ENCODE measurements at places on chromosomes 2 and 18. TPM values are rescaled to one million over a fixed set of nuclear protein-coding genes. Genes with fewer than 3 reads are reported as not detected.

Gene DLGAP1
- 0.67 TPM for total RNA-seq

Gene VIL1
- total RNA-seq, result not detected

Gene SEPTIN10
- 5.7 TPM for total RNA-seq

Gene CCL20
- 2.6 TPM for total RNA-seq

Gene IGFBP5
- total RNA-seq, result not detected

Gene KCNS3
- total RNA-seq, result not detected

Gene UGT1A10
- total RNA-seq, result not detected

Gene MC5R
- not detected for total RNA-seq

DNA sequence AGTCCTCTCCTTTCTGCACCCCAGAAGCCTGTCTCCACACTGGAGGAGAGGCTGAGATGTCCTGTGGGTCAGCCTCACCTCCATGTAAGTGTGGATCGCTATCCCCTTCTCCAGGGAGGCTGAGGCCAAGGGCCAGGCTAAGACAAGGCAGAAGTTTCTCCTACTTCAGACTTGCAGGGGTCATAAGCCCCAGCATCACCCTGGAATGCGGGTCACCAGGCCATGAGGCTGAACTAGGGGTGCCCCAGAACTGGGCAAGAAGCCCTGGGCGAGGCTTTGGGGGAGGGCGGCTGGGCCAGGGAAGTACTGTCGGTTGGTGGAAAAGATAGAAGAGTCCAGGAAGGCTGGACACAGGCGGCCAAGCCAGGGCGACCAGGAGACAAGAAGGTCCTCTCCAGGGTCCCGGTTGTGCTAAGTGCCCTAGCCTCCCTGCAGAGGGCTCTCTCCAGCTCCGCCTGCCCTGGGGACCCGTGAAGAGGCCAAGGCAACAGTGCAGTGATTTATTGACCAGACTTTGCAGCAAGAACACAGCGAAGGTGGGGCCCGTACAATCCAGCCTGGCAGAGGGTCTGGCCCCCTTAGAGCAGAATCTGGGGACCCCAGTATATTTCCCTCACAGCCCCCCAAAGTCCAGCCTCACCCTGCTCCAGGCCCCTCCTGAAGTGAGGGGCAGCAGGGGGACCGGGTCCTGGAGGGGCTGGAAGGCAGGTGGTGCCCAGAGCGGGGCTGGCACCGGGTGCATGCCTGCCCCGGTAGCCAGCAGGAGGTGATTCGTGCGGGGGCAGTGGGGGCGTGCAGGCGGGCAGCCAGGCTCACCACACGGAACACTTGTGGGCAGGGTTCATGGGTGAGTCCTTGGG lies 8.1 kb downstream of the ECEL1 start:
- H3K4me1 ChIP-seq, result no peaks in the 10 kb centered on the region
- no peak overlapping the region for H3K4me3 ChIP-seq
- DNase-seq, result no peak
- H3K27me3 ChIP-seq, result no peaks in the 10 kb centered on the region
- no peaks in the 10 kb centered on the region for H3K36me3 ChIP-seq
- no peak overlapping the region for H3K27ac ChIP-seq

DNA sequence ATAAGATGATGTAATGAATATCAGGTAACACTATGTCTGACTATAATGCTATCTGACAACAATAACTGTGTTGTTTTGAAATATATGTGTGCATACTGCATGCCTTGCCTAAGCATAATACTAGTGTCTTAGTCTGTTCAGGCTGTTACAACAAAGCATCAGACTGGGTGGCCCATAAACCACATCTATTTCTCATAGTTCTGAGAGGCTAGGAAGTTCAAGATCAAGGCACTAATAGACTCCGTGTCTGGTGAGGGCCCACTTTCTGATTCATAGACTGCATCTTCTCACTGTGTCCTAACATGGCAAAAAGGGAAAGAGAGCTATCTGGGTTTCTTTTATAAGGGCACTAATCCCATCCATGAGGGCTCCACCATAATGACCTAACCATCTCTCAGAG lies 80.1 kb downstream of the SUCLG1 start:
- no peaks in the 10 kb centered on the region for H3K4me1 ChIP-seq
- DNase-seq, result no peak
- H3K27ac ChIP-seq, result no peak overlapping the region
- H3K27me3 ChIP-seq, result no peaks in the 10 kb centered on the region
- no peak overlapping the region for H3K4me3 ChIP-seq
- H3K36me3 ChIP-seq, result no peaks in the 10 kb centered on the region

DNA sequence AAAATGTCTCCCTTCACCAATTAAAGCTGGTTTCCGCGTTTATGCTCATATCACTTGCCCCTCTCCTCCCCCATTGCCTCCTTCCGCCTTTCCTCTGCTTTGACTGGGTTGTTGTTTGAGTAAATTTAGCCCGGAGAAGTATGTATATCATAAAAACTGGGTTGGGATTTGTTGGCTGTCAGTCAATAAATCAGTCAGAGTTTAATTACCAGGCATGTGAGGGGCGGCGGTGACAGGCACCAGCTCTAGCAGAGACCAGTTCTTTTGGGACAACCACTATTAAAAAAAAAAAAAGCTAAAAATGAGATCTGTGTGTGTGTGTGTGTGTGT lies 382.4 kb upstream of the SMIM21 start:
- no peak for DNase-seq
- H3K27ac ChIP-seq, result no peak overlapping the region
- H3K36me3 ChIP-seq, result no peaks in the 10 kb centered on the region
- H3K4me1 ChIP-seq, result no peaks in the 10 kb centered on the region

DNA sequence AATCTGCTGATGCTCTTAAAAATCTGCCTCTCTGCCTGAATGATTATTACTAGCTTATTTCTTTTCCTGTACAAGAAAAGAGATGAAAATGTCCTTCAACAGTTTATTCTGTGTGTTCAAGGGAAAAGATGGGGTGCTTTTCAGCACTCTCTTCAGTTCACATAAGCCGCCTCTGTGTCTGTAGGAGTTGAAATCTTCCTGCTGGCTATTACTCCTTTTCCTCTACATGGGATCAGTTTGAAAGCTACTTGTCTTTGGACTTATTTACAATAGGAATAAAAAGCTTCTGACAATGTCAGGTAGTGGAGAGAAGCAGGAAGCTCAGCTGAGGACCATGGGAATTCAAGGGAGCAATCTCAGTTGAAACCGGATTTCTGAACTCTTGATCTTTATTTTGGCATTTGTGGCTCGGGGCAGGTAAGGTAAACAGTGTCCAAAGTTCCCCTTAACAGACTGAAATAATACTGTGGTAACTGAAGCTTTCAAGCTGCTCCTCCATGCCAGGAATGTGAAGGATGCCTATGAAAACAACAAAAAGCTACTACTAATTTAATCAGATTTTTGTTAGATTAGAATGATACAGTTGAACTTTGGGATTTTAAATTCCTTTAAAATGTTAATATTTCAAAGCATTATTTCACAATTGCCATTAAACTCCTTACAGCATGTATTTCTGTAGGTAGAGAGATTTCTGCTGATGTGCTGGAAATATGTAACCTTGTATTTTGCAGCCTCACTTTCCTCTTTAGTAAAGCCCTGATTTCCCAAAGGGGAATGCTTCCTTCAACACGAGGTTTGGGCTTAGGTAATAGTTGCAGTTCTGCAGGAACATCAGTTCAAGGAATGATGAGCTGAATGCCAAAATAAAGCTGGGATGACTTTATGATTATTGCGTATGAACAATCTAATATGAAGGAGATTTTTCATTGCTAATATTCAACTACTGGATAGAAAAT lies 43.6 kb downstream of the MAPRE2 start:
- H3K27ac ChIP-seq, result no peak overlapping the region
- DNase-seq, result no peak
- H3K27me3 ChIP-seq, result no peaks in the 10 kb centered on the region
- peaks cover 4% of the 10 kb centered on the region for H3K4me1 ChIP-seq

- no peak overlapping the region for H3K27ac ChIP-seq
- no peaks in the 10 kb centered on the region for H3K27me3 ChIP-seq
- H3K36me3 ChIP-seq, result no peaks in the 10 kb centered on the region
- DNase-seq, result no peak
- no peaks in the 10 kb centered on the region for H3K4me1 ChIP-seq
Measured at GRCh38 chr2:238581126-238581525, 154.4 kb downstream of the ASB1 start.

- H3K4me3 ChIP-seq, result no peak overlapping the region
- H3K27ac ChIP-seq, result no peak overlapping the region
- no peaks in the 10 kb centered on the region for H3K36me3 ChIP-seq
- no peaks in the 10 kb centered on the region for H3K4me1 ChIP-seq
Measured at GRCh38 chr2:136347981-136348380, 230.0 kb upstream of the CXCR4 start.

DNA sequence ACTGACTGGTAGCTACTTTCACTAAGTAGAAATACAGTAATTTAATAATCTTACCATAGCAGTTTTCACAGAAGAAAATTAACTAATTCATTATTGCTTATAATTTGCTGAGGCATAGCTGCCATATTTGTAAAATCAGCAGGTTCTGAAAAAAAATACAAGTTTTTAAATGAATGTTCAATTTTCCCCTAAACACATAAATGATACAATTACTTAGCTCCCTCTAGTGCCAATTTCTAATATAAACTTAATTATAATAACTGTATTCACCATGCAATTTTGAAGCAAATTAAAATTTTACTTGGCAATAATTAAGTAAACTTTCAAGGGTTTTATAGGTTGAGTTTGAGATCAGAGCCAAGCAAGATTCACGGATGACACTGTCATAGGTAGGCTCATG lies 1321.6 kb upstream of the ACVR2A start:
- H3K36me3 ChIP-seq, result no peaks in the 10 kb centered on the region
- H3K27me3 ChIP-seq, result no peaks in the 10 kb centered on the region
- H3K4me1 ChIP-seq, result no peaks in the 10 kb centered on the region
- DNase-seq, result no peak
- H3K4me3 ChIP-seq, result no peak overlapping the region

Data from CD4-positive, alpha-beta memory T cell (primary cell).